ENCODE measurements at places on chromosomes 11 and 22. TPM values are rescaled to one million over a fixed set of nuclear protein-coding genes. Genes with fewer than 3 reads are reported as not detected.

- no peak overlapping the region for H3K4me3 ChIP-seq
- H3K4me1 ChIP-seq = no peaks in the 10 kb centered on the region
- no peaks in the 10 kb centered on the region for H3K27me3 ChIP-seq
- DNase-seq = no peak
- no peaks in the 10 kb centered on the region for H3K36me3 ChIP-seq
Observed at GRCh38 chr11:92296138-92296515, 71.5 kb downstream of the FAT3 start.

- no peaks in the 10 kb centered on the region for H3K27me3 ChIP-seq
- no peak overlapping the region for H3K4me3 ChIP-seq
- no peak overlapping the region for H3K27ac ChIP-seq
- no peaks in the 10 kb centered on the region for H3K4me1 ChIP-seq
- H3K36me3 ChIP-seq = peaks cover 2% of the 10 kb centered on the region
Observed at GRCh38 chr22:20751185-20751851, 22.6 kb upstream of the SERPIND1 start.

POTEH gene
- polyA plus RNA-seq = not detected

- no peak overlapping the region for H3K4me3 ChIP-seq
- H3K27ac ChIP-seq = no peak overlapping the region
- H3K27me3 ChIP-seq = no peaks in the 10 kb centered on the region
- DNase-seq = no peak
- H3K36me3 ChIP-seq = no peaks in the 10 kb centered on the region
Observed at GRCh38 chr11:50247309-50247874, 214.7 kb downstream of the OR4C45 start.

MCM5 gene
- 6.5 TPM for polyA plus RNA-seq

DNA sequence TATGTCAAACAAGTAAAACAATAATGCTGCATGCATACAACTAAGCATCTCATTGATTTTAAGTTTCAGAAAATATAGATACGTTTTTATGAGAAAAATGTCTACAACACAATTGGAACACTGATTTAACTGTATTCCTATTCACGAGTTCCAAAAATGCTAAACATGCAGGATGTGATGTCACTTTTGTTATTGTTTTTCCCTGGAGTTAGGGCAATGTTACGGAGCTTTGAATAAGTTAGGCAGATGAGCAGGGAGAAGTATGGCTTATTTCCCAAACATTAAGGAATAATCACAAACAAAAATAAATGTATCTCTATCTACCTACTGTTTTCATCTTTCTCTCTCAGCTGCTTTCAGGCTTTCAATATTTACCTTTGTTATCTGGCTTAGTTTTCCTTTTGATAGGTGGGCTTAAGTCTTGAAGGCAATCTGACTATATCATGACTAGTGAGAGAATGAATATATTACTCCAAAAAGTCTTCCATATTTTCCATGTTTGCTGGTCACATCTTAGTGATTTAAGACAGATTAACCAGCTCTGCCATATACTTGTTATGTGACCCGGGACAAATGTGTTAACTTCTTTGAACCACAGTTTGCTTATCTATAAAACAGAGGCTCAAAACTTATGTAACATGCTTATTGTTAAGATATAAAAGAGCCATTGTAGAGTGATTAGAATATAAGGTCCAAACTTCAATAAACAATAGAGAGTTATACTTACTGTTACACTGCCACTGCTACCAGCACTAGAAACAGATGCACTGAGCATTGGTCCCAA lies 854.4 kb upstream of the CCDC90B start:
- H3K27ac ChIP-seq = no peak overlapping the region
- no peak overlapping the region for H3K4me3 ChIP-seq
- H3K4me1 ChIP-seq = no peaks in the 10 kb centered on the region
- H3K27me3 ChIP-seq = no peaks in the 10 kb centered on the region
- DNase-seq = no peak

SLC17A6 gene
- not detected for polyA plus RNA-seq

GRCh38 chr22:19593991-19594569 lies 69.9 kb upstream of the CLDN5 start:
- no peaks in the 10 kb centered on the region for H3K4me1 ChIP-seq
- DNase-seq = no peak
- no peaks in the 10 kb centered on the region for H3K36me3 ChIP-seq
- H3K27ac ChIP-seq = no peak overlapping the region
- H3K4me3 ChIP-seq = no peak overlapping the region

RFPL2 gene
- not detected for polyA plus RNA-seq

TSKU gene
- 22.8 TPM for polyA plus RNA-seq

DNA sequence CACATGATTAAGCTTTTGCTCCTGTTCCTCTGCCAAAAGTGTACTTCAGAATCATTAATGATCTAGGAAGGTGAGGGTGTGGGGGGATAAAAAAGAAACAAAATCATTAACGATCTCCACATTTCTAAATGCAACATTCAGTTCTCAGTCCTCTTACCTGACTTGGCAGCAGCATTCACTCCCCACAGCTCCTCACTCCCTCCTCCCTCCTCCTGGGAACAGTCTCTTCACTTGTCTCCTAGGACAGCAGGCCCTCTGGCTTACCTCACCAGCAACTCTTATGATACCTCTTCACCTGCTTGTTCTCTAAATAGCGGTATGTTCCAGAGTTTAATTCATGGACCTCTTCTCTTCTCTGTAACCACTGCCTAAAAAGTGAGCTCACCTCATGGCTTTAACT lies 56.5 kb upstream of the APOA1 start:
- no peak for DNase-seq
- H3K36me3 ChIP-seq = peaks cover 2% of the 10 kb centered on the region
- H3K4me1 ChIP-seq = no peaks in the 10 kb centered on the region
- H3K27me3 ChIP-seq = no peaks in the 10 kb centered on the region
- no peak overlapping the region for H3K27ac ChIP-seq
- no peak overlapping the region for H3K4me3 ChIP-seq

DNA sequence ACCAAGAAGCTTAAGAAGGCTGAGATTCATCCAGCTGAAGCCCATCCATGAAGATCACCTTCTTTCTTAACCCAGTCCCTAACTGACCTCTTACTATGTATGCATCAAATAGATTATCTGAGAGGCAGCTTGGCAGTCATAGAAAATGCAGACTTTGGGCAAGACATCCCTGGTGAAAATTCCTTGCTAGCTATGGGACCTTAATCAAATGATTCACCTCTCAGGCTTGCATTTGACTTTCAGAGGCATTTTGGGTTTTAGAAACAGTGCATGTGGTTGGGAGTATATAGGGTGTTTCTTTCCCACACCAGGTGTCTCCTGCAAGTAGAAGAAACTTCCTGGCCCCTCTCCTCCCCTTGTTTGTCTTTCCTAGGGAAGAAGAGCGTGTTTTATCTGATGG lies 188.5 kb upstream of the ISX start:
- H3K36me3 ChIP-seq = no peaks in the 10 kb centered on the region
- no peaks in the 10 kb centered on the region for H3K27me3 ChIP-seq
- H3K4me3 ChIP-seq = no peak overlapping the region
- H3K4me1 ChIP-seq = no peaks in the 10 kb centered on the region
